ENCODE measurements at places on chromosomes 4 and X.

DNA sequence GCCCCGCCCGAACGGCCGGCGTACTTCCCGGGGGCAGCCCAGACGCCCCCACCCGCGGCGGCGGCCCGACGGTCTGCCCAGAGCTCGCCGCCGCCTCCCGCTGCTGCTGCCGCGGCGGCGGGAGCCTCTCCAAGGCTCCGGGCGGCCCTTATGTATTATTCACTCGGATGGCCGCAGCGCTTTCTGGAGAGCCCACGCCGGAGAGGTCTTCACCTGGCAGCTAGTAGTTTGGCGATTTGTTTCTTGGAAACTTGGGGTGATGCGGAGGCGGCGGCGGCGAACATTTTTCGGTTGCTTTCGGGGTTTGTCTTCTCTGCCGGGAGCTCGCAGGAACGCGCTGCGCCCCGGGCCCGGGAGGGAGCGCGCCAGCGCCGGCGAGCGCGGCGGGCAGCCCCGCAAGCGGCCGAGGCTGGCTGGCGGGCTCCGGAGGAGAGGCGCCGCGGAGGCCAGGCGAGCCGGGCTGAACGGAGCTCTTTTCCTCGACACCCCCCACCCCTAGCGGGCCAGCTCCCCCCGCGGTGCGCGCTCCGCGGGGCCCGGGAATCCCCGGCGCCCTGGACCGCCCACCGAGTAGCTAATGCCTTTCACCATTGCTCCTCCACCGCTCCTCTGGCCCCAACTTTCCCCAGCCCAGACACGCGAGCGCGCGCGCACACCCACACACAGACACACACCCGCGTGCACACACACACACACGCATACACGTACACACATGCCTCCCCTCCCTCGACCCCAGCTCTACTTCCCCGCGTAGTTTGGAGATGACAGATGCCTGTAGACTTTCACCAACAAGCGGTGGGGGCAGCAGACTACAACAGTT, 113.5 kb downstream of the DHX15 start:
- peak; percentile 78 for DNase-seq

- no peak for DNase-seq
Measured at GRCh38 chr4:99205153-99205979, 13.7 kb downstream of the ADH6 start.

- DNase-seq, result peak; percentile 21
Measured at GRCh38 chr4:38603652-38604051, 60.3 kb upstream of the KLF3 start.

GRCh38 chr4:663046-663437, 11.0 kb downstream of the ATP5ME start:
- DNase-seq, result no peak

DNA sequence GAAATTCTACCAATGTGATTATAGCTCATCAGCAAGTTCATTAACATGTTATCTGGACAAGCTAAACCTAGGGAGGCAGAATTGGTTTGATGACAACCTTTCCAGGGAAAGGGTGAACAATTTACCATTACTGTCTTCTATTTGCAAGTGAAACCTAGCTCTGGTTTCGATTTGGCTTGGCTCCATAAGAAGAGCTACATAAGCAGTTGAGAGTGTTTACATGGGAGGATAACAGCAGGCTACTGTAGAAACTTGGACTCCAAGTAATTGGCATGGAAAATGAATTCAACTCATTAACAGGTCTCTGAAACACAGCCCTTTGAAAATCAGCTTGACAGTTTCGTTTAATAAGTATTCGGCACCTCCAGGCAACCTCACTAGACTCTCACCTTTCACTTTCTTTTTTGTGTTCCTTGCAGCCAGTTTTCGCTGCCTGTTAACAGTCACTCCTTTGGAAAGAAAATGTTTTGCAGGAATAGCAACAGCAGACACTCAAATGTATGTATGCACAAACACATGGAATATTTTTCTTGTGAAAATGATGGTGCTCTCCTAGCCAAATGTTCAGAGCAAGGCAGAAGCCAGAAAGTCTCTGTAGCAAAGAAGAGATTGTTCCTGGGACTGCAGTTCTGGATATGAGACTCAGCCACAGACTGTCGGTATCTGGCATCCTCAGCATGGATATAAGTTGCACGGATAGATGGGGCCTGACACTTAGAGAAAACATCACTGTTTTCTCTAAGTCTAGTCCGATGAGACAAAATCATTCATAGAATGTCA, 27.5 kb downstream of the POU3F4 start:
- no peak for DNase-seq

DNA sequence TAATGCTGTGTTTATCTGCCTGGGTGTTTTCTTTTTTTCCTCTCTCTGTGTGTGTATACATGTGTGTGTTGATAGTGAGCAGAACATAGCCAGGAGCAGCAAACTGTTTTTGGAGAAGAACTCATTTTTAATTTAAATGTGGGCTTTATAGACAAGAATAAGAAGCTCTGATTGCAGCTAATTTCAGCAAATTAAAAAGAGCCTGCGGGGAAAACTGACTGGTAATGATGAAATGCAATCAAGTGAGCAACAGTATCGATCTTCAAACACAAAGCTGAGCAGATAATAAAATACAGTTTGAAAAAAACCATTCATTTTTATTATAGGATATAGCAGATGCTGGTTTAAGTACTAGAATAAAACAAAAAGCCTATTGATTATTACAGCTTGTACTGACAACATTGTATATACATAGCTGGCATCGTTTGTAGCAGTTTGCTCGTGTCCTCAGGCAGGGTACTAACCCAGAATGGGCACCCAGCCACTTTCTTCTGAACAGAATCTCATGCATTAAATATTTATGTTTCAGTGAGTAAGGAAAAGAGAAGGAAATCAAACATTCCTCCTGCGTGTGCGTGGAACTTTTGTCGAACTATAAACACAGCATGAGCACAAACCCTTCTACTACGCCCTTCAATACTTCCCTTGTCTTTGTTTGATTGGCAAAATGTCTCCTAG, 73.5 kb upstream of the ZFP42 start:
- no peak for DNase-seq

DNA sequence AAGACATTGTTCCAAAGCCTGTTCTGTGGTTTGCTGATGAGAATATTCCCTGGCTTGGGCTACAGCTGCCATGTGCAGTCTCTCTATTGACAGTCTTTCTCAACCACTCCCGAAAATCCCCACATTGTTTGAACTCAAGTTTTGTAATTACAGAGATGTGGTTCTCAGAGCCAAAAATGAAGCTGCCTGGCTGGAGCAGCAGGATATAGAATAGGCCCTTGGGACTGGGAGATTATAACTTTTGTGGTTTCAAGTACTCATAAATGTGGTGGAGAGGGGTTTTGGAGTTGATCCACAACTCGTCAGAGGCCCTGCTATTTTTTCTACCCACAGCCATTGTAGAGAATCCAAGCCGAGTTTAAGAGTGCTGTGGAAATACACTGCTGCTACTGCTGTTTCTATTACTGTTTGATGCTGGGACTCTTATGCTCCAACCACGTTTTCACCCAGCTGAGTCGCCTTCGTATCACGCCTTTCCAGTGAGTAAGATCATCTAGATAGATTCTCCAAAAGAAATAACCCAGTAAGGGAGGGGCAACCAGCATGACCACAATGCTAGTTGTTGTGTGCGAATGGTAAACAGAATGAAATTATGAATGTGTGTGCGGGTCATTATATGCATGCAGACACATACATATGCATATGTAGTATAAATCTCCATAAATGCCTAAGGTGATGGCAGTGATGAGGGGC, 57.1 kb upstream of the ATXN3L start:
- no peak for DNase-seq

All from activated CD8-positive, alpha-beta memory T cell treated with anti-CD3 and anti-CD28 coated beads for 24 hours (primary cell).